ENCODE measurements at places on chromosomes 1 and 21.

DNA sequence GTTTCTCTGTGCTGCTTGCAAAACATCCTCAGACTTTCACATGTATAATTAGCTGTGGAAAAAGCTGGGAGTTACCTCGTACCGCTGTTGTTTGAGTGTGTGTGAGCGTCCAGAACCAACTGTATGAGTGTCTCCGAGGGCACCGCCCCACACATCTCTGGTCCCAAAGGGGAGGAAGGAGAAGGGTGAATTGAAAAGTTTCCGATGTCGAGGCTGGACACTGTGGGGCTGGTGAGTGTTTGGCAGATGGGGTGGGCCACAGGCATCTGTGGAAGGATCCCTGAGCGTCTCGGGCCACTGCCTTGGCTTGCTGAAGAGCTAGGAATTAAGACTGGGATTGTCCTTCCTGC is 1.2 kb downstream of the ATP2B4 start:
- no peak for DNase-seq

GRCh38 chr21:44304877-44305293 is 5.0 kb downstream of the PFKL start:
- no peak for DNase-seq

- peak; percentile 52 for DNase-seq
Measured at GRCh38 chr1:54121482-54122134, 31.2 kb downstream of the CDCP2 start.

GRCh38 chr1:164768619-164769018 is 209.6 kb downstream of the PBX1 start:
- no peak for DNase-seq

DNA sequence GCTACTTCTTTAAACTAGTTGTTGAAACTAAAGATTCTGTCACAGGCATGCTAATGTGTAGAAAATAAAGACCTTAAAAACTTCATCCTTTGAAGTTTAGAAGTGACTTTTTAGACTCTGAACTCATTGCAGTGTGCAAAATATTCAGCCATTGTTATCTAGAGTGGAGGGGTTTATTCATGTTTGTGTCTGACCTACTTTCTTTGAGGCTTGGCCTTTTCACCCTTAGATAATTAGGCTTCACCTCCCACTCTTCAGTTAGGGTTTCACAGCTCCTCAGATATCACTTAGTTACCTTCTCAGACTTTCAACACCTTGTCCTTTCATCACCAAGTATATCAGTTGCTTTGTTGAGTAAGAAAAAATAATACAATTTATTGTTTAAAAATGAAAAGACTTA is 75.9 kb downstream of the IVNS1ABP start:
- no peak for DNase-seq

DNA sequence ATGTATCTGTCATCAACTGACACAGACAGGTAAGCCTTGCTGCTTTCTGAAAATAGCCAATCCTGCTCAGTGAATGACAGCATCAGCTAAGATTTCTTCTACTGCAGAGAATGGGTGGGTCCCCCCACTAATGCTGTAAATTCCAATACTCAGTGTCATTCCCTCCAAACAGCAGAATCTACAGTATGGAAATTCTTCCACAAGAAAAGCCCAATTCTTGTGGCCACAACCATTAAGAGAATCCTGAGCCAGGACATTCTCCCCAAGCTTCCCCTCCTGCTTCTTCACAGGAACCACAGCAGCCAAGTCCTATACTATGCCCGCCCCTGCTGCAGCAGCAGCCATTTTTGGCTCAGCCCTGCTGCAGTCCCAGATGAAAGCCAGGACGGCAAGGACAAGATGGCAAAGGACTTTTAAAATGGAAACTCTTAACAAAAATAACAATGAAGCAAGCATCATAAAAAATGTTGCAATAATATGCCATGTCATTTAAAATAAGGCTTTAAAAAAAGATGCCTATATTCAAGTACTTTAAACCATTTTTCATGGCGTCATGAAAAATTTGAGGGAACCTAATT is 26.8 kb downstream of the EIF4G3 start:
- DNase-seq: no peak

GRCh38 chr1:30536530-30536929 is 186.9 kb downstream of the MATN1 start:
- no peak for DNase-seq

GRCh38 chr1:3663999-3664699 is 11.8 kb downstream of the TP73 start:
- no peak for DNase-seq

GRCh38 chr1:225699336-225699735 is 46.4 kb upstream of the ENAH start:
- no peak for DNase-seq

- DNase-seq: no peak
Measured at GRCh38 chr1:1542766-1543705, 2.6 kb upstream of the TMEM240 start.

DNA sequence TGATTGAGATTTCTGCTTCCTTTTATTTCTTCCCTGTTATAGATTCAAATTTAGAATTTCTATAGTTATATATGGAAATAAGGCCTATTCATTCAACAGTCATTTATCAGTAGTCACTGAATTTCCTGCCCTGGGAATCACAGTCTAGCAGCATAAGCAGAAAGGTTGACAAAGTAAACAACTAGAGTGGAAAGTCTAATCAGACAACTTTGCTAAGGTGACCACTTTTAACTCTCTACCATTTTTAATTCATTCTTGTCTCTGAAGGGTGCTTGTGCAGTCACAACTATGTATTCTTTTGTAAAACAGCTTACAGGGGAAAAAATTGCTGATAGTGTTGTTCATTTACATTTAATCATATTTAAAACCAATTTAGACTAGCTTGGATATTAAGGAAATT is 66.1 kb upstream of the PLA2G4A start:
- DNase-seq: no peak

- DNase-seq: no peak
Measured at GRCh38 chr1:59018446-59018845, 234.6 kb upstream of the JUN start.

- DNase-seq: no peak
Measured at GRCh38 chr1:216458812-216459211, 35.6 kb upstream of the USH2A start.

GRCh38 chr21:43697758-43698643 is 20.9 kb upstream of the PDXK start:
- DNase-seq: no peak

GRCh38 chr21:35336534-35336933 is 287.4 kb upstream of the RUNX1 start:
- no peak for DNase-seq

DNA sequence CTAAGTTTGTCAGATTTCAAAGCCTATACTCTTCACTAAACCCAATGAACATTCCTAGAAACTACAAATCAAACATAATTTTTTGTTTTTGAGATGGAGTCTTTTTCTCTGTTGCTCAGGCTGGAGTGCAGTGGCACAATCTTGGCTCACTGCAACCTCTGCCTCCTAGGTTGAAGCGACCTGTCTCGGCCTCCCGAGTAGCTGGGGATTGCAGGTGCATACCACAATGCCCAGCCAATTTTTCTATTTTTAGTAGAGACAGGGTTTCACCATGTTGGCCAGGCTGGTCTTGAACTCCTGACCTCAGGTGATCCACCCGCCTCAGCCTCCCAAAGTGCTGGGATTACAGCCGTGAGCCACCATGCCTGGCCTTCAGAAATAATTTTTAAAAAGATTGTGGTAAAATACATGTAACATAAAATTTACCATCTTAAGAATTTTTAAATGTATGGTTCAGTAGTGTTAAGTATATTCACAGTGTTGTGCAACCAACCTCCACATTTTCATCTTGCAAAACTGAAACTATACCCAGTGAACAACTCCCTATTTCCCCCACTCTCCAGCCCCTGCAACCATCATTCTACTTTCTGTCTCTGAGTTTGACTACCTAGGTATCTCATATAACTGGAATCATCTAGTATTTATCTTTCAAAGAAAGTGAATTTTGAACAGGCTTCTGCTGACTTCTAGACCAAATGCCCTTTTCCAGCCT is 2.7 kb upstream of the CFAP141 start:
- no peak for DNase-seq

DNA sequence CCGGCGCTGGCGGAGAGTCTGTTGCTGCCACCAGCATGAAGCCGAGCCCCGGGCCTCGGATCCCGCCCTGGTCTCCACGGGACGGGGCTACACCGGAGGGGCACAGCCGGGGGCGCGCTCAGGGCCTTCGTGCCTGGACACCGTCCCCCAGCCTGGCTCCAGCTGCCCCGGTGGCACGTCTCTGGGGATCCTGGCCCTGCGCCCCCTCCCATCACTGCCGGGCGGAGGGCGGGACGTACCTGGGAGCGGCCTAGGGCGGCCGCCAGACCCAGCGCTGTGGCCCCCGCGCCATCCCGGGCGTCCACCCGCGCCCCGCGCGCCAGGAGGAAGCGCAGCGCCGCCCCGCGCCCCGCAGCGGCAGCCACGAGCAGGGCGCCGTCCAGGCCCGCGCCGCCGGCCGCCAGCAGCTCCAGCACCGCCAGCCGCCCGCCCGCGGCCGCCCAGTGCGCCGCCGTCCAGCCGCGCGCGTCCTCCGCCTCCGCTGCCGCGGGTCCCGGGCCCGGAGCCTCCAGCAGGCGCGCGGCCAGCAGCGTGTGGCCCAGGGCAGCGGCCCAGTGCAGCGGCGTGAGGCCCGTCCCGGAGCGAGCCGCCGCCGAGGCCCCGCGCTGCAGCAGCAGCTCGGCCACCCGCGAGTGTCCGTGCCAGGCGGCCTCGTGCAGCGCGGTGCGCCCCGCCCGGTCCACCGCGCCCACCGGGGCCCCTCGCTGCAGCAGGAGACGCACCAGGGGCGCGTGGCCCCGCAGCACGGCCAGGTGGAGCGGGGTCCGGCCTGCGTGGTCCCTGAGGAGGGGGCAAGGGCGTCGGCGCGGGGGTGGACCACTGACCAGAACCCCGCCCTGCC is 1.0 kb downstream of the ANKRD65 start:
- no peak for DNase-seq

- DNase-seq: peak; percentile 94
Measured at GRCh38 chr1:145957443-145958319, at the start of gene LIX1L. LIX1L (minus strand) TSS chr1:145958017; CDS start chr1:145957927, 90 bp downstream.

DNA sequence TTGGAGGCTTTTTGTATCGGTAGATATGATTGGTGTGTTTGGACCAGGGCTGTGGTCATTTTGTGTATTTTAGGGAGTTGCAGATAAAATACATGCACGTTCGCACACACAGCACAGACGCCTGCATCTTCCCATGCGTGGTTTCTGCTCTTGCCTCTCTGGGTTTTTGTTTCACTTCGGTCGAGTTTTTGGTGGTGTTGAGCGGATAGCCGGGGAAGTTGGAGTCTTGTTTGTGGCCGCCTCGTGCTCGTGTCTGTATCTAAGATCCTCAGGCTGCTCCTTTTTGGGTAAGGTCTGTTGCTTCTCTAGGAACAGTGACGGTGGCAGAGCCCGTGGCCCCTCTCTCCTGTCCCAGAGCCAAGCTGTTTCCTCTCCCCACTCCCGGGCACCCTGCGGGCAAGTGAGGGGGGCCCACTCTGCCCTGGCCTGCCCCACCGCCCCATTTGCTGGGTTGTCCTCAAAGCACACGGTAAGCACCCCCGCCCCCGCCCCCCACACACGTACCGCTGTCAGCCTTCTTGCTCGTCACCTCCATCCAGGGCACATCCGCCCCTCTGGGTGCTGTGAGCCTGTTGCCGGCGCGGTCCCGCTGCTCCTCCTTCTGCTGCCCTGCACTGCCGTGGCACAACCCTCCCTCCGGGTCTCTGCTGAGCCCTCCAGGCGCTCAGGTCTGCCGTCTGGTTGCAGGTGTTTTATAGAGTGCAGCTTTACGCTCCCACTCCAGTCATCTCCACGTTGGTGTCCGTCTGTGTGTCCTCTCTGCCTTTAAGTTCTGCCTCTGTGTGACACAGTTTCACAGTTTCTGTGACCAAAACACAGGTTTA is 51.9 kb downstream of the AGPAT3 start:
- peak; percentile 62 for DNase-seq

DNA sequence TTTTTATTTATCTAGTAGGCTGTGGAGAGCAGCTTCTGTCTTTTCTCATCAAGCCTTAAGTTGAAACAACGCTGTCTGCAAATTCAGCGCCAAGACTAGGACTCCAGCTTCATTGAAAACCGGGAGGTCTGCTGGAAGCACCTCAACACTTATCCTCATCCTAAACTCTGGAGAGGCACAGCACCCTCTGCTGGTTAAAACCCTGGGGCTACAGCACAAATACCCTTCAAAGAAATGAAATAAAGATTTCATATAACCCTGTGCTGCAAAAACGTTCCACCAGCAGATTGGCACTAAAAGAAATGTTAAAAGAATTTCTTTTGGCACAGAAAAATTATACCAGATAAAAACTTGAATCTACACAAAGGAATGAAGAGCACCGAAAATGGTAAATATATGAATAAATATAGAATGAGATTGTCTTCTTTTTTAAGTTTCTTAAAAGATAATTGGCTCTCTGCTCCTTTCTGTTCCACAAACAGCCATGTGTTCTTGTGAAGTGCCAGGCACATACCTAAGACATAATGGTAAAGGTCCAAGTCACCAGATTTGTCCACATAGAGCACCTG is 227.7 kb upstream of the SAMSN1 start:
- peak; percentile 41 for DNase-seq

DNA sequence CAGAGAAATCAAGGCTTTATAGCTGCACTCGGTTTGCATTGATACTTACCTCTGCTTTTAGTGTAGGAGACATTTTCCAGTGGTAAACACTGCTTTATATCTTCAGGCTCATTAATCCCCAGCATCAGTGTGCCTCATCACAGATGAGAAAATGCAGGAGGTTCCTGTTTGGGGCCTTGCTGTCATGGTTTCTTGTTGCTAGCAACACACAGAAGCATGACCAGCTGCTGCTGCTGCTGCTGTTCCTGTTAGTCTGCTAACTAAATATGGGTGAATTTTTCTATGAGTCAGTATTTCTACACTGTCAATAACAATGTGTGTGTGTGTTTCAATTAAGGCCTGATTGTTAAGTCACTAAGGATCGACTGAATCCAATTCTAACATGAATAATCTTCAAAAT is 85.8 kb upstream of the RGS1 start:
- DNase-seq: no peak

DNA sequence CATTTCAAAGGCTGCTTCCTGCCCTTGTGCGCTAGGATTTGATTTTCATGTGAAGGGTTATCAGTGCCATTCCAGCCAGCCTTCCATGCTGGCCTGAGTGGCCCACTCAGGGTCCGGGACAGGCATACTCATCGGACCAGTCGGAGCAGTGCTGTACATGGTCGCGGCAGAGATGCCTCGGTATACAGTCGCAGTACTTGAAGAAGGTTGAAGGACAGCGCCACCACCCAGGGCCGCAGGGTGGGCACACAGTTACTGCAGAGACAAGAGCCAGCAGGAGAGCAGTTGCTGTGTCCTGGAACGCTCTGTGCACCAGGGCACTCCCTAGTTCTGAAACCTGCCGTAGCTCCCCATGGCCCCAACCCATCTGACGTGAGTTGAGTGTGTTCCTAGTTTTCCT is 9.1 kb downstream of the LDLRAD1 start:
- no peak for DNase-seq

DNA sequence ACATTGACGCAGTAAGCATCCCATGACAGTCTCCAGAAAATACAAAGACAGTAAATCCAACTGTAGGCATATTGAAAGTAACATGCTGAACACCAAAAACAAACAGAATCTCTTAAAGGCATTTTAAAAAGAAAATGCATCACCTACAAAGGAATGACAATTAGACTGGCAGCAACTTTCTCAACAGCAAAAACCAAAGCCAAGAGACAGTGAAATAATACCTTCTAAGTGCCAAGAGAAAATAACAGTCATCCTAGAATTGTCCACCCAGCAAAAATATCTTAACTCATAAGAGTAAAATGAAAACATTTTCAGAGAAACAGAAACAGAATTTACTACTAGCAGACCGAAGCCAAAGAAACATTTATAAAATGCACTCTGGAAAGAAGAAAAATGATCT is 20.0 kb downstream of the CCDC185 start:
- no peak for DNase-seq
